ENCODE measurements at places on chromosomes 11 and 22. TPM values are rescaled to one million over a fixed set of nuclear protein-coding genes. Genes with fewer than 3 reads are reported as not detected.

DCHS1 gene
- 20.1 TPM for total RNA-seq

ZNF280B gene
- 7.7 TPM for total RNA-seq

PHLDA2 gene
- total RNA-seq: 33.7 TPM

CYB5R2 gene
- 6.9 TPM for total RNA-seq

SYT7 gene
- total RNA-seq: 2.0 TPM

LAYN gene
- 9.6 TPM for total RNA-seq

OLFML1 gene
- not detected for total RNA-seq

C11orf86 gene
- not detected for total RNA-seq

MLC1 gene
- total RNA-seq: 0.37 TPM

HBG1 gene
- total RNA-seq: not detected

SHISA8 gene
- 1.8 TPM for total RNA-seq

OR10AG1 gene
- total RNA-seq: not detected

PEX26 gene
- 38.3 TPM for total RNA-seq

FGF3 gene
- total RNA-seq: not detected

LINC01488 gene
- not detected for total RNA-seq

ZP1 gene
- not detected for total RNA-seq

TRPM5 gene
- not detected for total RNA-seq

USP2 gene
- 6.2 TPM for total RNA-seq

ZNF214 gene
- 0.11 TPM for total RNA-seq
